ENCODE measurements at places on chromosomes 5 and 9.

GRCh38 chr9:110745676-110746075 is 77.1 kb downstream of the MUSK start:
- DNase-seq: no peak

DNA sequence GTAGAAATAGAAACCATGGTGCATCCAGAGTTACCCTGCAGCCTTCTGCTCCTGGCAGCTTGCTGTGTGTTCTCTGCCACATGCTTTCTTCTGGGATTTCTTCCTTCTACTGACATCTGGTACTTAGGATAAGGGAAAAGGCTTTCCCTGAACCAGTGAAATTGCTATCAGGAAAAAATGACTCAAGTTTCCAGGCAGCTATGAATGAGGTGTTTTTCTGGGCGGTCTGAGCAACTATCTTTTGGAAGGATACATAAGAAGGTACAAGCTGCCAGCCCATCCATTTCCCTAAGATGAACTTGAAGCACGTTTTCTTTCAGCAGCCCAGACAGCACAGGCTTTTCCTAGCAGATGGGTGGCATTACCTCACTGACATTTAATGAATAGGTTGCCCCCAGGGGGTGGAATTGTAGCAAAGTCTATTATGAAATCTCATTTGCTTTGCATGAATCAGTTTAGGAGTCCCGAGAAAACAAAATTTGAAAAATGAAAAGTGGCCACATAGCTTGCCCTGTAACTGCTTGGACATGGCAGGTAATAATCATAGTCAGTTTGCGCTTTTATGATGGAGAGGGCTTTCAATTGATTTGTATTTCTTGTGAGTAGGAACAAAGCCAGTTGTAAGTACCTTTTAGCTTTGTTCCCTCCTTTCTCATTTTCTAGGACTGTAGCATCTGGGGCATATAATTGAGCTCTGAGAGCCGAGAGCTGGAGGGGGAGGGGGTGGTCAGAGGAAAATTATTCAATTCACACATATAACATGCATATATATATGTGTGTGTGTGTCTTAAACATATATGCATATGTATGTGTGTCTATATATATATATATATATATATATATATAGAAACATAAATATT is 108.5 kb downstream of the C9orf152 start:
- DNase-seq: no peak

GRCh38 chr9:136565086-136565714 is 19.4 kb upstream of the NOTCH1 start:
- DNase-seq: no peak

- DNase-seq: no peak
Observed at GRCh38 chr5:92674321-92674720, 906.7 kb downstream of the NR2F1-AS1 start.

- DNase-seq: no peak
Observed at GRCh38 chr5:93741136-93741811, at the start of gene POU5F2. Gene POU5F2 (minus strand): TSS chr5:93741600. CDS start chr5:93741563, 37 bp downstream.

- DNase-seq: no peak
Observed at GRCh38 chr5:38806775-38807258, 39.0 kb upstream of the OSMR start.

GRCh38 chr5:125837866-125838265 is 585.3 kb upstream of the GRAMD2B start:
- no peak for DNase-seq

DNA sequence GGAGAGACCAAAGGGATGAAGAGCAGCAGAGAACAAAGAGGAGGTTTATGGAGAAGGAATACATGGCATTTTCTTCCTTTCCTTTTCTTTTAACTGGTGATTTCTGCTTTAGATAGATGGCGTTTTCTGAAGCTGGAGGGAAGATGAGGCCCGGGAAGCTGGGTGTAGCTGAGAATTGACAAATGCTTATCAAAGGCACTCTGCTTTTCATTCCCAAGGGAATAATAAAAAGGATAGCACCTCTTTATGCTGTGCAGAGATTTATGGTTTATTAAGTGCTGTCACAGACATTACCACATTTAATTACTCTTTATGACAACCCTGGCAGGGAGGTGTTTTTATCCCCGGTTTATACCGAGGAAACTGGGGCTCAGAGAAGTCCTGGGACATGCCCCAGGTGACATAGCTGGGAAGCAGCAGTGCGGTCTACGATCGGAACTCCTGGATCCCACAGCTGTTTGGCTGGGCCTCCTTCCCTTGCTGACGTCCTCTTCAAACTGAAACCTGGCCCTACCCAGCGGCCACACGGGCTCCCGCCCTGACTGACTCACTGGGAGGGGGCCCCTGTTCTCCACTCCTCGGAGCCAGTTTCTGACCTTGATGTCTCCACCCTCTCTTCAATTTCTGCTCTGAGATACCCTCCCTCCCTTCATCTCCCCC is 8.2 kb upstream of the EPB41L4B start:
- DNase-seq: peak; percentile 40

DNA sequence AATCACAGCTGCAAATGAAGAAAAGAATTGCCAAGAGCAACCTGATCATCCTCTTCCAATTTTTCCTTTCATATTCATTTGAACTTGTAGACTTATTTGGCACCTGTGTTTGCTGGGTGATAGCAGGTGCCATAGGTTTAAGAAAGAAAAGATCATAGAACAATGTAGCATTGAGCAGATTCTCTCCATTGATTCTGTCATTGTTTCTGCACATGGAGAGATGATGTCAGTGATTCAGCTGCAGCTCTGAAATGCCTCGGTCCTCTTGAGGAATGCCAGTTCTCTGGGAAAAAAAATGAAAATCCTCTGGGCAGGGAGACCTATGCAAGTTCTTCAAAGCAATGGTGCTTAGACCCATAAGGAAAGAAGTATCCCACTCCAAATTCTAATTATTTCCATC is 418.1 kb upstream of the KLF4 start:
- DNase-seq: no peak

DNA sequence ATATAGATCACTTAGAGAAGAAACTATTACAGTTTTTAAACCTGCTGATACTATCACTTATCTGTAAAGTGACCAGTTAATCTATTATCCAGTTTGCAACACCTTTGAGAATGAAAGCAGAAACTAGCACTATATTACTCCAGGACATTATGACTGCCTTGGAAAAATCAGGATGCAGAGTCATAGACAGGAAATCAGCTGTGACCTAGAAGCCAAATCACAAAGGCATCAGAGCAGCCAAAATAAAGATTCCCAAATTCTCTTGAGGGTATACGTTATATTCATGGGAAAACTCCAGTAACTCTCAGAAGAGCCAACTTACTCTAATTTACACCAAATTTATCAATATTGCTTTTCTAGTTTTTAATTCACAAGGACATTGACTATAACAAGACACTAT is 49.9 kb downstream of the CDO1 start:
- DNase-seq: no peak

GRCh38 chr5:132820162-132820754 is 7.2 kb downstream of the SOWAHA start:
- peak; percentile 75 for DNase-seq

- no peak for DNase-seq
Observed at GRCh38 chr9:111029260-111029659, 9.0 kb downstream of the LPAR1 start.

DNA sequence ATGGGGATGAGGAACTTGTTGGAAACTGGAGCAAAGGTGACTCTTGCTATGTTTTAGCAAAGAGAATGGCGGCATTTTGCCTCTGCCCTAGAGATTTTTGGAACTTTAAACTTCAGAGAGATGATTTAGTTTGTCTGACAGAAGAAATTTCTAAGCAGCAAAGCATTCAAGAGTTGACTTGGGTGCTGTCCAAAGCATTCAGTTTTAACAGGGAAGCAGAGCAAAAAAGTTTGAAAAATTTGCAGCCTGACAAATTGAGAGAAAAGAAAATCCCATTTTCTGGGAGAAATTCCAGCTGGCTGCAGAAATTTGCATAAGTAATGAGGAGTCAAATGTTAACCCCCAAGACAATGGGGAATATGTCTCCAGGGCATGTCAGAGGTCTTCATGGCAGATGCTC is 682.3 kb upstream of the ST8SIA4 start:
- DNase-seq: no peak

DNA sequence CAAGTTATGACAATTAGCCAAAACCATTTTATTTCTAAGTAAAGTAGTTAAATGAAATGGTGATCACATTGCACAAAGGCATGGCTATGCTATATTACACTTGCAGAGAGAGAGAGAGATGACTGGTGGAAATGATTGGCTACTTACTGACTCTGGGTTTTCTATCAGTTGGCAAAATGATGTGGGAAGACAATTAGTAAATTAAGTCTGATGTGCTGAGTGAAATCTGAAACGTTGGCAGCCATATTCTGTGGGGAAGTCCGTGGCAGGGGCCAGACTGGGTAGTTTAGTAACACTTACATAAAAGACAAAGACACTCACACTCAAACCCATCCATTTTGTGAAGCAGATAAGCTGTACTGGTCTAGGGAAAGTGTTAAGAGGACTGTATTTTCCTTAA is 61.6 kb downstream of the ANXA1 start:
- DNase-seq: no peak

GRCh38 chr9:12680757-12681156 is 12.4 kb upstream of the TYRP1 start:
- no peak for DNase-seq

DNA sequence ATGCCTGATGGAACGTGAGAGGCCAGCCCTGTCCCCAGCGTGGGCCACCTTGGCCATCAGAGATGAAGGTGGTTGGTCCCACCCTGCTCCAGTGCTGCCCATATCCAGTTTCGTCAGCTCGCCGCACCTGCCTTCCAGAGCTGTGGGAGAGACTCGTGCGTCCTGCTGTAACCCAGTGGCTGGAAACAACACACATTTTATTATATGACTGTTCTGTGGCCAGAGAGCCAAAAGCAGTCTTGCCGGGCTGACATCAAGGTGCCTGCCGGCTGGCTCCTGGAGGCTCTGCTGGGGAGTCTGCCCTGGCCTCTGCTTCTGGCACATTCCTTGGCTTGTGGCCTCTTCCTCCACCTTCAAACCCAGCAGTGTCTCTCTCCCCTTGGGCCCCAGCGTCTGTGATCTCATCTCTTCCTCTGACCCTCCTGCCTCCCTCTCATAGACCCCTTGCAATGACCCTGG is 94.7 kb downstream of the RXRA start:
- DNase-seq: no peak

DNA sequence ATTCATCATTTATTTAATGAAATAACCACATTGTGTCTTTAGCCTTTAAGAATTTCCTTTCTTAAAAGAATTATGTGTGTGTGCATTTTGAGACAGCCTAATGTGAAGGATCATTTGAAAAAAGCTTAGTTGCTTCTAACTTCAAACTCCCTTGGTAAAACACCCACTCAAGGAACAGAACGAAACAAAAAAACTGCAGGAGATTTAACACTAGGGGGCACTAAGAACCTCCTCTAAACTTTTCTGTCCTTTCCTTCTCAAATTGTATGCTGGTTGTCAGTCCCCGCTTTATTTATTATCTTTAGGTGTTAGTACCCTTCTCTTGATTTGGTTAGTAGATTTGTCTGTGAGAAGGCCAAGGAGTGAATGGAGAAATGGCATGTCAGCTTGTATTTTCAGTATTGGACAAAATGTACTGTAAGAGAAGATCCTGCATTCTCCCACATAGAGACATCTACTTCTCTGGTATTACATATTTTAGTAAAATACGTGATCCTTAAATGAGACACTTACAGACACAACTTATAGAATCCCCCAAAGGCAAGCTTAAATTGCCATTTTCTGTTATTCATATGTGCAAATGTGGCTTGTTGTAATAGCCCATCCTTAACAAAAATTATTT is 229.7 kb downstream of the MRPS30 start:
- DNase-seq: peak; percentile 53

DNA sequence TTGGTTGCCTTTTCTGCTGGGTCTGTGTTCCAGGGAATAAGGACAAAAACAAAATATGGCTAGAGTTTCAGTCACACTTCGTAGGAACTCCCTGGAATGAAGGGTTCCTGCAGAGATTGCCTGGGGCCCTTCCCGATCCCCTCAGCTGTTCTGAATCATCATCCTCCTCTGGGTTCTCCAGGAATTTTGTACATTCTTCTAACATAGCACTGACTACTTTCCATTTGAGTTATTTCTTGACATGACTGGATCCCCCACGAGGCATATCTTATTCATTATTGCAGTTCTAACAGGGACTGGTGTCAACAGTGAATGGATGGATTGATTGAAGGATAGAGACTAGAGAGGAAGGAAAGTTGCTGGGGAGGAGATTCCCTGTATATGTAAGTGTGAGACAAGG is 49.2 kb upstream of the TNC start:
- DNase-seq: no peak

DNA sequence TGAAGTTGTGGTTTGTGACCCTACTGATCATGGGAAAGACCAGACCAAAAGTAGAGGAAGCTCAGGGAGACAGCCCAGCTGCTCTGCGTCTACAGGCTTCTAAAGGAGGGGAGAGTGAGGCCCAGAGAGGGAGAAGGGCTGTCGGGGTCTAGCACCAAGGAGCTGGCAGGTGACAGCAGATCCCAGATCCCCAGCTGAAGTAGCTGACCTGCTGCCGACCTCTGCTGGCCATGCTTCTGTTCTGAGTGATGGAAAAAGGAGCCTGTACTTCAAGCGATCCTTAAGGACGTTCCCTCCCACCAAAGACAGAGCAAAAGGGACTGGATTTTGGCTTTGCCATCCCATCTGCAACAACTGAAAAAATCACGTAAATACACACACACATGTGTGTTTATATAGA is 22.7 kb upstream of the QSOX2 start:
- no peak for DNase-seq

DNA sequence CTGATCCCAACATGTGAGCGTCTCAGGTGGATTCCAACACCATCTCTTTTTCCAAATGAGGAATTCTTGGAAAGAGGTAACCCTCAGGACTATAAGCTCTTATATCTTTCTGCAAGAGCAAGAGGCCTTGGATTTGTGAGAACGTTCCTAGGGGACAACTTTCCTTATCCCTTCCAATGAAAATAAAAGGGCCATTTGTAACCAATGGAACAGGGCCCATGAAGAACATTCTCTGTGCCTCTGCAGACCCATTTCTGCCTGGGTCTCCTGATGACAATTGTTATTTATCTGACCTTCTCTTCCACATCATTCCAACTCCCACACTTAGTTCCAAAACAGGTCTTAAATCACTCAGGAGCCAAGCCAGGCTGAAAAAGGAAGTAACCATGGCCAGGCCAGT is 202.6 kb downstream of the ZNF462 start:
- DNase-seq: no peak

GRCh38 chr5:119411361-119412278 is 40.7 kb upstream of the HSD17B4 start:
- DNase-seq: peak; percentile 41

GRCh38 chr5:36407396-36407795 is 105.7 kb upstream of the RANBP3L start:
- no peak for DNase-seq

Data from SHP77 (cell line).